ENCODE measurements at places on chromosomes 16 and 17. TPM values are rescaled to one million over a fixed set of nuclear protein-coding genes. Genes with fewer than 3 reads are reported as not detected.

Gene PERCC1
- not detected for total RNA-seq

DNA sequence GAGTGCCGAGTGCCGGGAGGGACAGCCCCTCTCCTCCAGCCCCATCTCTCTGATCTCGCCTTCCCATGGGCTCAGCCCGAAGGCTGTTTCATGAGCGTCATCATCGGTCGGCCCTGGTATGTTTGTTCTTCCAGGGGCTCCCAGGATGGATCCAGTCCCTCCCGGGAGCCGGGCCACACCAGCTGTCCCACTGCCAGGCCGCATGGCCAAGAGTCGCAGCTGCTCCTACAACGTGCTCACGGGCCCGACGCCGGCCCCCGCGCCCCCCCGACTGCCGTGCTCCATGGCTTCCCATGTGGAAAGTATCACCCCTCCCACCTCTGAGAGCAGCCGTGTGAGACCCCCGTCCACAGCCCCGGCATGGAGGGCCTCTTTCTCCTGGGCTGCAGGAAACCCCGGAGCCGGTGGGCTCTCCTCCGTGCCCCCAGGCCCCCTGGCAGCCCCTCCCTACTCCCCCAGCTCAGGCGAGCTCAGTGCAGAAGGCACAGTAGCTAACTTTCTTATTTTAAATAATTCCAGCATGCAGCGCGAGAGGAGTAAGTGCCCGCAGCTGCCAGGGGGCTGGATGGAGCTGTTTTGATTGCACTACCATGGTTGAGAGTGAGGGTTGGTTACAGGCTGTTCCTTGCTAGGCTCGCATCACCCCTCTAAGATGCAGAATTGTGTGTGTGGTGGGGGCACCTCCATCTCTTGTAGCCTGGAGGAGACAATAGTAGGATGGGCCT, 26.6 kb upstream of the GSE1 start:
- H3K4me1 ChIP-seq: peaks cover 64% of the 10 kb centered on the region
- H3K4me3 ChIP-seq: no peak overlapping the region
- DNase-seq: no peak
- H3K27ac ChIP-seq: no peak overlapping the region
- H3K27me3 ChIP-seq: no peaks in the 10 kb centered on the region

Gene MAPK8IP3
- 105 TPM for total RNA-seq

DNA sequence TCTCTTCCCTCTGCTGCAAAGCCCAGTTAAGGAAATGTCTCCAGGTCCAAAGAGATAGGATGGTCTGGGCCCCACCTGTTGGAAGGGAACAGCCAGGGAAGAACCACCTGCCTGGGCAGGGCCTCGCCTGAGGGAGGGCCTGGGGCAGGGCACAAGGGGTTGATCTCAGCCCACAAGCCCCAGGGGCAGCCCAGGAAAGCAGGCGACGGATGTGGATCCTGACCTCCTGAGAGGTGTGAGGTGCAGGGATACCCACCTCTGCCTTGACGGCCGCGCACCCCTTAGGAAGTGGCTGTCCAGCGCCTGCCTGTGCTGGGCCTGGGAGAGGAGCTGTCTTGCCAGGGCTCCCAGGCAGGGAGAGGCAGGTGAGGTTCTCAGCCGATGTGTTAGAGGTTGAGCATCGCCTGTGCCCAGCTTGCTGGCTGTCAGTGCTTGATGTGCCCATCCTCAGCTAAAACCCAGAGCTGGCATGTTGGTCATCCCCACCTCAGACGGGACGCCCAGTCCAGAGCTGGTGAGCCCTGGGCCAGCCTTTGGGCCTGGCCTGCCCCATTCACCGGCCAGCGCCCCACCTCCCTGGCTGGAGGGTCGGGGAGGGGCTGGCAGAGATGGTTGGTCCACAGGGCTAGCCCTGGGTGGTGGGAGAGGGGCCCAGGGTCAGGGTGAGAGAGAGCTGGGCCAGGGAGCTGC, 434 bp downstream of the CEMP1 start:
- peaks cover 15% of the 10 kb centered on the region for H3K4me1 ChIP-seq
- no peaks in the 10 kb centered on the region for H3K27me3 ChIP-seq
- no peak for DNase-seq
- H3K27ac ChIP-seq: peak overlapping the region; percentile 86

GRCh38 chr17:76369804-76370203, 14.6 kb upstream of the SPHK1 start:
- peak overlapping the region; percentile 26 for H3K4me3 ChIP-seq
- no peaks in the 10 kb centered on the region for H3K27me3 ChIP-seq
- DNase-seq: no peak

DNA sequence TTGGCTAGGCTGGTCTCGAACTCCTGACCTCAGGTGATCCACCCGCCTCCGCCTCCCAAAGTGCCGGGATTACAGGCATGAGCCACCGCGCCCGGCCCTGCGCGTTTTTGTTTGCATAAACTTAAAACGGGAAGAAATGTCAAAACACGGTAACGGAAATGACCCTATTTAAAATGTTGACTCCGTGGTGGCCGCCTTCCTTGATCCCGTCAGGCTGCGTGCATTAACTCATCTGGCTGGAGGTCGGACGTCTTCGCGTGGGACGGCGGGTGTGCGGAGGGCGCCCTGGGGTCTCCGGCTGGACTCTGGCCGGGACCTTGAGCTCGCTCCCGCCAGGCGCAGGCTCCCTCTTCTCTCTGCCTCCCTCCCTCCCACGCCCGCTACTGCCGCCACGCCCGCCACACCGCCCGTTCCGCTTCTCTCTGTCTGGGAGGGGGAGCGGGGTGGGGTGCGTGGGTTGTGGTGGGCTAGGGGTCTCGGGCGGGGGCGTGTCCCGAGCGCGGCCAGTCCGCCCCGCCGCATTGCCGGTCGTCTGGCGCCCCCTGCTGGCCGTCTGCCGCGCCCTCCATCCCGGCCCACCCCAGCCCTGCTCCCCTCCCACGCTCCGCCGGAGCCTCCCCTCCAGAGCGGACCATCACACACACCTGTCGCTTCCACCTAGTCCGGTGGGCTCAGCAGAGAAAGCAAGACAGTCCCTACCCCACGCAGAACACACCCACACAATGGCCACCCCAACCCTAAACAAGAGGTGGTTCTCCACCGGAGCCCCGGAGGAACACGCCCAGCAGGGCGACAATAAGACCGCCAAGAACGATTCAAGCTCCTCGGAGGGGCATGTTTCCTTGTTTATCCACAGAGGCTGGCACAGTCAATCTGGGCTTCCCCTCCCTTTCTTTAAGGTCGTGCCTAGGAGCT, 1.2 kb upstream of the CCDC42 start:
- no peaks in the 10 kb centered on the region for H3K36me3 ChIP-seq
- no peak for DNase-seq
- peaks cover 8% of the 10 kb centered on the region for H3K4me1 ChIP-seq
- peaks cover 23% of the 10 kb centered on the region for H3K27me3 ChIP-seq
- no peak overlapping the region for H3K27ac ChIP-seq

DNA sequence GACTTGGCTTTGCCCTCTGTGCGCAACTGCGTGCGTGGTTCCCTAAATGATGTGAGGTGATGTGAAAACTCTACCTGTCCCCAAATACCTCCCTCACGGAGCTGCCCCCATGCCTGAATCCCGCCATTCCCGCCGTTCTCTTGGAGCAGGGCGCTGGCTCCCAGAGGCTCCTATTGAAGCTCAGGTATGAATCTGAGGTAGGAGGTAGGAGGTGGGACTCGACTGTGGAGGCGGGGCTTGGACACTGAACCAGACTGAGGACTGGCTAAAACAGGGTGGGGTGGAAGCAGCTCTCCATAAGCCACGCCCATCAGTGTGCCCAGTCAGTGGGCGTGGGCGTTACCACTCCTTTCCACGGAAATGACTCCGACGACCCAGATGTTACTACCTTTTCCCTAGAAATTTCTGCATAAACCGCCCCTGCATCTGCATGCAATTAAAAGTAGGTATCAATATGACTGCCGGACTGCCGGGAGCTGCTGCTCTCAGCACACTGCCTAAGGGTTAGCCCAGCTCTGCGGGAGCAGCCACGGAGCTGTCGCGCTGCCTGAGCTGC, 41.0 kb downstream of the FOXL1 start:
- H3K4me1 ChIP-seq: peaks cover 10% of the 10 kb centered on the region
- peaks cover 11% of the 10 kb centered on the region for H3K36me3 ChIP-seq
- no peaks in the 10 kb centered on the region for H3K27me3 ChIP-seq
- peak; percentile 80 for DNase-seq
- no peak overlapping the region for H3K4me3 ChIP-seq

Gene TP53TG3
- not detected for total RNA-seq

DNA sequence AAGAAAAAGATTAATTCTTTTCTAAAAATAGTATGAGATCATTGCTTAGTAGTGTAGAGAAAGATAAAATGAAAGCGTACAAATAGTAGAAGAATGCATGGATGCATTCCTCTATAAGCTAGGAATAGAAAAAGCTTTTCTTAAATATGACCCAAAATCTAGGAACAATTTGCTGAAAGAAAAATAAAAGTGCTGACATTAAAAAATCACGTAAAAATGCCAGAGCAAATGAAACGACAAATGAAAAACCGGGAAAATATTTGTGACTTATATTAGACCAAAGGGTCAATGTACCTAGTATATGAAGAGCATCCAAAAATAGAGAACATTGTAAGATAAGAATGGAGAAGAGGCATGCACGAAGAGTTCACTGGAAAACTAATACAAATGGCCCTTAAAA, 149.5 kb upstream of the MON1B start:
- H3K27ac ChIP-seq: no peak overlapping the region
- H3K36me3 ChIP-seq: no peaks in the 10 kb centered on the region
- H3K4me3 ChIP-seq: no peak overlapping the region
- H3K4me1 ChIP-seq: no peaks in the 10 kb centered on the region
- DNase-seq: no peak

GRCh38 chr16:72787130-72787513, 260.8 kb downstream of the ZFHX3 start:
- no peak for DNase-seq
- H3K4me1 ChIP-seq: peaks cover 60% of the 10 kb centered on the region
- peak overlapping the region; percentile 99 for H3K27ac ChIP-seq
- peak overlapping the region; percentile 81 for H3K4me3 ChIP-seq
- no peaks in the 10 kb centered on the region for H3K27me3 ChIP-seq

DNA sequence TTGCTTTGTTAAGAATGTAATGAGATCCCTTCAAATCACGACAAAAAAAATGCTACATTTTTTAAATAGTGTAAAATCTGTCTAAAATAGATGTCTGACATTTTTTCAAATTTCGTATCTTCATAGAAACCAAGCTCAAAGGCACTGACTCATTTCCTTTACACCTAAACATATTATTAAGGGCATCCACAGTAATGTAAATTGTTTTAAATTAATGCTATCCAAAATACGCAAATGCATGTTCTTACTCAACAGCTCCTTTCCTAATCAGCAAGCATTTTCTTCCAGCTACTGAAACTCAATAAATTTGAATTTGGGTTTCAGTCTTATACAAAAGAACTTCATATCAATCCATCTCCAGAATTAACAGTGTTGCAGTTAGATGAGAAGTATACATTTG, 4.3 kb downstream of the C16orf87 start:
- no peaks in the 10 kb centered on the region for H3K27me3 ChIP-seq
- no peak for DNase-seq
- no peak overlapping the region for H3K4me3 ChIP-seq

GRCh38 chr16:48383877-48384519, 1.2 kb downstream of the SIAH1 start:
- peak overlapping the region; percentile 95 for H3K27ac ChIP-seq
- H3K36me3 ChIP-seq: no peaks in the 10 kb centered on the region
- peaks cover 50% of the 10 kb centered on the region for H3K4me1 ChIP-seq
- H3K4me3 ChIP-seq: peak overlapping the region; percentile 90

Gene CHST4
- total RNA-seq: not detected

Gene KRT33A
- total RNA-seq: not detected

DNA sequence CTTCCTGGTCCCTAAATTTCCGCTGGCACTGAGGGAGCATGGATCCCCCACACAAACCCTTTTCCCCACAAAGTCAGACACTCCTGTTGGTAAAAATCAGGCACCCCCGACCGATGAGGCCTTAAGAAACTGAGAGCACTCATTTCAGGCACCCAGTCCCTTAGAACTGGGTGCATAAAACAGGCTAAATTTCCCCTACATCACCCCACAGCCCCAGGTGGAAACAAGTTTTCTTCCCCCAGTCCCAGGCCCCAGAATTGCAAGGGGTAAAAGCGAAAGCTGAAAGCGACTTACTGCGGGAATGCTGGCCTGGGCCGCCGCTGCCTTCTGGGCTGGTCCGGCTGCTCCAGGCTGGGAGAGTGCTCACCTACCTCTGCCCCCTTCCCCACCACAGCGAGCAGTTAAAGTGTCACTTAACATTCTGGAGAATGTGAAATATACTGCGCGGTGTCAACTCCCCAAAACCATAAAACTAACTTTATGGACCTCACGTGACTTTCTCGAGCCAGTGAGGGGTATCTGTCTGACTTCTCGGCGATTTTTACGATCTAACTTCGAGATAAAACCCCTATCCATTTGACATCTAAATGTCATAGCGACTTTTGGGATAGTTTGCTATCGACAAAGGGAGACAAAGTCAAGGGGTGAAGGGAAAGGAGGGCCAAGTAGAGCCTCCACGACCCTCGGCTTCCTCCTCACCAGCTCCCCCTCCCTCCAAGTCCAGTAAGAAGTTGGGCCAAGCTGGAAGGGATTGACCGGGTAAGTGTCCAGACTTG, at the start of gene HOXB3:
Gene HOXB3, minus strand, starts transcription at position 411 of the 776 bp plus-strand sequence. CDS start 37,767 bp downstream, outside the sequence.
- peaks cover 98% of the 10 kb centered on the region for H3K27me3 ChIP-seq
- peaks cover 18% of the 10 kb centered on the region for H3K4me1 ChIP-seq
- no peaks in the 10 kb centered on the region for H3K36me3 ChIP-seq
- no peak within 1 kb of the TSS for H3K4me3 ChIP-seq

DNA sequence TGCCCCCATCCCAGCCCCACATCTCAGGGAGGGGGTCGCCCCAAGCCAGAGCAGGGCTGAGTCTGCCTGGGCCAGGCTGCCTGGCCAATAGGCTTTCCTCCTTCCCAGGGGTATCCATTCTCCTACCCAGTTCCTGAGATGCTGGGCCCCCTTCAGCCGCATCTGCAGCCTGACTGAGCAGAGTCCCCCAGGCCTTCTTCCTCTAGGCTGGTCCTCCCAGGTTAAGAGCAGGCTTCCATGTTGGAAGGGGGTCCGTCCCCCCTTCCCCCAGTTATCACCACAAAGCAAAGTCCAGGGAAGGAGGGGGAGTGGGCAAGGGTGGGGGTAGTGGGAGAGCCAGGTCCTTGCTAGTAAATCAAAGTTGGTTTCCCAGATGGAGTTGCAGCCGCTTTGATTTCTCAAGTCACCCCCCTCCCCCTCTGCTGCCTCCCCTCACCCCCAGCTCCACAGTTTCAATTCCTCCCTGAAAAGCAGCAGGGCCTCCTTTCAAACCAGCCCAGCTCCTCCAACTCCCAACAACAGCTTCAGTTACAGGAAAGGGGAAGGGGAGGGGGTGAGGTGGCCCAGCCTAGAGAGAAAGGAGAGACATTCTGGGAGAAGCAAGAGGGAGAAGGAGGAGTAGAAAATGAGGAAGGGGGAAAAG, 9.5 kb upstream of the FZD2 start:
- H3K4me1 ChIP-seq: peaks cover 81% of the 10 kb centered on the region
- no peak for DNase-seq

Measured in osteocyte (in vitro differentiated cells).